Glutamatergic neuron (in vitro differentiated cells): ENCODE measurements at places on chromosomes 12 and 14.

DNA sequence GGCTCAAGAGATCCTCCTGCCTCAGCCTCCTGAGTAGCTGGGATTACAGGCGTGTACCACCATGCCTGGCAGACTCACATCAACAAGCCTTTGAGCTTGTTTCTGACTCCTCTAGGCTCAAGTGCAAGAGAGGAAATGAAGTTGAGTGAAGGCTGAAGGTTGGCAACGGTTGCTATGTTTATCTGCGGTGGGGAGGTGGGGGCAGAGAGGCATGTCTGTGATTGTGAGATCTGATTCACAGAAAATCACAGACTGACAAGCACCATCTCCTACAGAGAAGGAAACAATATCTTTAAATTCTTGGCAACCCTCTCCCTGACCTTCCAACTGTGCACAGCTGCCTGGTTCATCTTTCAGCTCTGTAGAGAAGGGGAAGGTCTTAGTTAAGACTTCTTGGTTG lies 22.1 kb upstream of the NINJ2 start:
- no peak overlapping the region for H3K4me3 ChIP-seq
- H3K27ac ChIP-seq = no peak overlapping the region
- DNase-seq = no peak

DNA sequence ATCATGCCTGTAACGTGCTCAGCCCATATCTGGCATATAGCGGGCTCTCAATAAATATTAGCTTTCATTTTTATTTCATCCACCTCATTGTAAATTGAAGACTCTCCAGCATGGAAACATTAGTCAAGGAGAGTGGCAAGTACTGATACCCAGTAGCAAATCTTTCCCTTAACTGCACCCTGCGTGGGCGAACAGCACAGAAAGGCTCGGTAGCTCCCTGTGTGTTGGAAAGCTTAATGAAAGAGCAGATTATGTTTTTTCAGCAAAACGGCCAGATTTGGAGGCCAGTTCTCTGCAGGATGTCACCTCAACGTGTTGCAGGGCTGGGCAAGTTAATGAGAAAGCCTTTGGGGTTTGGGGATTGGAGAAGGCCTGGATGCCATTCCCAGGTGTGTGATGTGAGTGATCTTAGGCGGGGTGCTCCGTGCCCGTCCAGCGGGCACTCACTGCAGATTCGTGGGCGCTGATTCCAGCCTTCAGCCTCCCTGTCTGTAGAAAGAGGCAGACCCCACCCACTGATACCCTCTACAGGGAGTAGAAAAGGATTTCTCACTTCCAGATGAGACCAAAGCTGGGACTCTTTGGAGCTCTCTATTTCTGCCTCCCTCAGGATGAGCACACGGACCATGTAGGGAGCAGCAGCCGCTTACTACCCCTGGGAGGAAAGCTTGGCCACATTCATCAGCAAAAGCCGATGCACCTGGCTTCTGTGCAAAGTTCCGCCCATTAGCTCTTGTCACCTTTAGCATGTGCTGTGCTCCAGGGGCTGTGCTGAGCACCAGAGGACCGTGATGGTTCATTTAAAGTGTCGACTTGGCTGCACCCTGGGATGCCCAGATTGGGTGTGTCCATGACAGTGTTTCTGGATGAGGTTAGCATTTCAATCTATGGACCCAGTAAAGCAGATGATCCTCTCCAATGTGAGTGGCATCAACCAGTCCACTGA lies 29.1 kb downstream of the C14orf132 start:
- H3K27me3 ChIP-seq = peaks cover 7% of the 10 kb centered on the region
- H3K27ac ChIP-seq = peak overlapping the region; percentile 43
- no peak for DNase-seq
- H3K36me3 ChIP-seq = peaks cover 22% of the 10 kb centered on the region

DNA sequence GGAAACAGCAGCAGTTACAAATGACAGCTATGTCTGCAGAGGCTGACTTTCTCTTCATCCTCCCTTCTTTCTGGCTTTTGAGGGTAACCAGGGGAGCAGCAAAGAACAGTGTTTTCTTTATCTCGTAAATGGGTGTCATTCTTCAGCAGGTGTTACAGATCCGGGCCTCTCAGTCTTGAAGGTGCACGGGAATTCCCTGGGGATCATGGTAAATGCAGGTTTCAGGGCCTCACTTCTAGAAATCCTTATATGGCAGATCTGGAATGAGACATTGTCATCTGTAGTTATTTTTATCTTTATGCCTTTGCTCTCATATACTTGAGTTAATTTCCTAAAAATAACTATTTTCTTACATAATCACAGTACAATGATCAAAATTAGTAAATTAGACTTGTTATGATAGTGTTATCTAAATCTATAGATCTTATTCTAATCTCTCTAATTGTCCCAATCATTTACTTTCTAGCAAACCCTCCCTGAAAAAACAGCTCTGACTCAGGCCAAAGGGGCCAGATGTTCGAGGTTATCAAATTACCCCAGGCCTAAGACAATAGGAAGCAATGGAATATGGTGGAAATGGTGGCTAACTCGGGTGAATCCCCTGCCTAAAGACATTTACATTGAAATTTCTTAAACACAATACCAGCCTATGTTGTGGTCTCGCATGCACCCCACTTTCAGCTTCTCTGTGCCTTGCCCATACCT lies 145.0 kb downstream of the CAND1 start:
- no peak for DNase-seq
- no peak overlapping the region for H3K4me3 ChIP-seq
- no peak overlapping the region for H3K27ac ChIP-seq
- H3K36me3 ChIP-seq = peaks cover 5% of the 10 kb centered on the region

GRCh38 chr12:65911321-65911720 lies 87.0 kb downstream of the HMGA2 start:
- no peak overlapping the region for H3K4me3 ChIP-seq
- no peaks in the 10 kb centered on the region for H3K36me3 ChIP-seq
- no peaks in the 10 kb centered on the region for H3K4me1 ChIP-seq
- no peak for DNase-seq
- no peak overlapping the region for H3K27ac ChIP-seq

DNA sequence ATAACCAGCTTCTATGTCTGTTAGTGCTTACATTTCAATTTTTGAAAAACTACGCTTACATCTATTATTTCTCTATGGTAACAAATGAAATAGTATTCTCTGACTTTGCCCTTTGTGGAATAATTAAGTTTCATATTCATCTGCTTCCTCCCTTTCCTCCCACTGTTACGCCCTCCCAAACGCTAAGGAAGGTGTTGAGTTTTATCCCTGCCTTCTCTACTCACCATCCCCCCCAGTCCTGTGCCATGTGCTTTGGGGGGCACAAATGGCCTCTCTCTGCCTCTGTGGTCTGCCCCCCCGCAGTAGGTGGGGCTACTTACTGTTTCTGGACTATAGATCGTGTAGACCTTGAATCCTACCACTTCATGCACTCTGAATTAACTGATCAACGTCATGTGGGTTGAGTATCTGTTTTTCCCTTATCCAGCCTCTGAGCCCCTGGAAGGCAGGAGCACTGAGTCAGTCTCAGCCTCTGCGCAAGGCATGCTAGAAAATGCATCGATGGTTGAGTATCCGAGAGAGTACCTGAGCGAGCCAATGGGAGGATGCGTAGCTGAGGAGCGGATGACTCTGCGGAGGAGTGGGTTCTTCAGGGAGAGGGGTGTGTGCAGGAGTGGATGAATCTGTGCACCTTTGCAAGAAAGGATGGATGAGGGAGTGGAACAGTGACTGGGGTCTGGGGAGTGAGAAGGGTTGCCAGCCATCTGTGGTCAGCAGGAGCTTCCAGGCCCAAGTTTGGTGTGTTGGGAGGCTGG lies 114.5 kb upstream of the RTL1 start:
- H3K36me3 ChIP-seq = no peaks in the 10 kb centered on the region
- H3K4me3 ChIP-seq = no peak overlapping the region
- DNase-seq = no peak

- DNase-seq = no peak
- no peaks in the 10 kb centered on the region for H3K4me1 ChIP-seq
- no peak overlapping the region for H3K4me3 ChIP-seq
- H3K36me3 ChIP-seq = no peaks in the 10 kb centered on the region
- H3K27ac ChIP-seq = no peak overlapping the region
These were observed 23.6 kb downstream of the ACADS start for GRCh38 chr12:120749256-120749655.

DNA sequence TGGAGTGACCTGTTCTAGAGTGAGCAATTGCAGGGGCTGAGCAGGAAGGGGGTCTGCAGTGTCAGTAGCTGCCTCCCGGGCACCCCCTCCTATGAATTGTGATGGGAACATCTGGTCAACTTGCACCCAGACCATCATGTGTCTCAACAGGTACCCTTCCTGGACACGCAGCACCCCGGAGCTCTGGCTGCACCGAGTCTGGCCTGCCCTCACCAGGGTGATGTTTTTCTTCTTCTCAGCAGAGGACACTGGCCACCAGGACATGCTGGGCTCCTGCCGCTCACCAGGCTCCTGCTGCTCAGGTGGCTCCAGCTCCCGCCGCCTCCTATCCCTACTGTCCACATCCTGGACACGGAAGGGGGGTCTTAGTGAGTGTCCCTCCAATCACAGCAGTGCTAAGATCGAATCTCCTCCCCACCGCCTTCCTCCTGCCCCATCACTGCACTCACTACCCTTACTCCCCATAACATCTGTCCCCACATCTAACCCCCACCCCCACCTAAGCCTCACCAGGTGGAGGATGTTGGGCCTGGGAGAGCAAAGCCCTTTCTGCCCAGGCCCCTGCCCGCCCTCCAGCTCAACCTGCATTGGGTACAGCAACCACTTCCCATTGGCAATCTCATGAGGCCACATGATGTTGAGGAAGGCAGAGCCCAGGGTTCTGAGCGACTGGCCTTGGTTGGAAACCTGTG lies 14.9 kb downstream of the ITGA7 start:
- no peak for DNase-seq
- H3K4me1 ChIP-seq = no peaks in the 10 kb centered on the region
- peaks cover 4% of the 10 kb centered on the region for H3K36me3 ChIP-seq
- H3K27me3 ChIP-seq = peaks cover 3% of the 10 kb centered on the region

DNA sequence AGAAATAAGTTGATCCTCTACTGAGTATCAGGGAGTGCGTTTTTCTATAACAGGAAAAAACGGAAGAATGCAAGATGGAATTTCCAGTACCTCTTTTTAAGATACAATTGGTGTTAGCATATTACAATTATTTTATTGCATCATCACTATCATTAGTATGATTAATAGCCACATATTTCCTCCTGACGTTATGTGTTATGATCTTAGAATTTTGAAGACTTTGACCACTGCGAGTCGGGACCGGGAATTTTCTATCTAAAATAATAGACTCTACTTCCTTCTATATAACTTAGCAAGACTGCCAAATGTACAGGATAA lies 679 bp upstream of the SAV1 start:
- H3K36me3 ChIP-seq = no peaks in the 10 kb centered on the region
- no peak for DNase-seq
- H3K27ac ChIP-seq = no peak overlapping the region
- H3K4me3 ChIP-seq = no peak overlapping the region
- no peaks in the 10 kb centered on the region for H3K27me3 ChIP-seq
- peaks cover 5% of the 10 kb centered on the region for H3K4me1 ChIP-seq

DNA sequence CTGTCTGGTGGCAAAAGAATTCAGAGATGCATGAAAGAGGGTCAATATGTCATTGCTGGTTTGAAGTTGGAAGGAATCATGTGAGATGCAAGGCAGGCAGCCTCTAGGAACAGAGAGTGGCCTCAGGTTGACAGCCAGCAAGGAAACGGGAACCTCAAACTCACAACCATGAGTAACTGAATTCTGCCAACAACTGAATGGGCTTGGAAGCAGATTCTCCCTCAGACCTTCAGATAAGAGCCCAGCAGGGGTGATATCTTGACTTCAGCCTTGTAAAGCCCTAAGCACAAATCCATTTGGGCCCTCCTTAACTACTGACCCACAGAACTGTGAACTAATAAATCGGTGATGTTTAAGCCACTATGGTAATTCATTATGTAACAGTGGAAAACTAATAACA lies 35.8 kb downstream of the USP15 start:
- H3K27me3 ChIP-seq = peaks cover 2% of the 10 kb centered on the region
- peaks cover 6% of the 10 kb centered on the region for H3K4me1 ChIP-seq
- peaks cover 17% of the 10 kb centered on the region for H3K36me3 ChIP-seq
- H3K27ac ChIP-seq = no peak overlapping the region
- DNase-seq = no peak

- H3K27me3 ChIP-seq = no peaks in the 10 kb centered on the region
- no peak for DNase-seq
- no peak overlapping the region for H3K4me3 ChIP-seq
- H3K36me3 ChIP-seq = no peaks in the 10 kb centered on the region
- H3K27ac ChIP-seq = no peak overlapping the region
These were observed 62.7 kb downstream of the ATG14 start for GRCh38 chr14:55348766-55349453.

DNA sequence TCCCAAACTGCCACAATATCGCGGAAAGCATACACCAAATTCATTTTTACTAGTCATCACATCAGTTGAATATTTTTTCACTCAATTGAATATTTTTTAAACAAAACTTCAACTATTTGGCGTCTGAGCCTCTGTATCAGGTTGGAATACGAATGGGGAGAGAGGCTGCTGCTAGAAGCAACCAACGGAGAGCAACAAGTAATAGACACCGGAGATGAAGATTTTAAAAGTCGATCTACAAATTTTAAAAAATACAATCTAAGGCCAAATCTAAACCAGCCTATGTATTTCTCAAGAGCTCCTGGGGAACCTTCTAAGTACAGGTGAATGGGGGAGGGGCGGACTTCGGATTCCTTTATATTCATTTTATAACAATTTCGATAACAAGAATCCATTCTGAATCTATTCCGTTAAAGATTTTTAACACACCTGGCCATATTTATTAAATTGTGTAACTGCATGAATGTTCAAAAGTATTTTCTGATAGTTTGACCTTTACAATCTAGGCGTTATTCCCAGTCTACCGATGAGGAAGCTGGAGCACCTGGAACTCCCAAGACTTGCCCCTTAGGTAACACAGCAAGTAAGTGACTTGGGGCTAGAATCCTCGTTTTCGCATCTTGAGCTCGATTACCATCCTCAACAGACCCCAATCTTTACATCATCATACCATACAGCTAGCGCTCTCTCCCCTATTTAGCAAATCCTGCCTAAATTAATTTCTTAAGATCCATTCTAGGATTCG lies 1.2 kb downstream of the GNPNAT1 start:
- peak overlapping the region; percentile 96 for H3K4me3 ChIP-seq
- H3K4me1 ChIP-seq = peaks cover 7% of the 10 kb centered on the region
- no peak for DNase-seq
- H3K27me3 ChIP-seq = no peaks in the 10 kb centered on the region

- H3K4me1 ChIP-seq = peaks cover 53% of the 10 kb centered on the region
- H3K27ac ChIP-seq = peak overlapping the region; percentile 49
- peaks cover 2% of the 10 kb centered on the region for H3K27me3 ChIP-seq
- H3K36me3 ChIP-seq = peaks cover 6% of the 10 kb centered on the region
- H3K4me3 ChIP-seq = peak overlapping the region; percentile 76
These were observed 10.9 kb downstream of the ZNF664 start for GRCh38 chr12:123983822-123984485.
